ENCODE measurements at places on chromosomes 16 and 17.

DNA sequence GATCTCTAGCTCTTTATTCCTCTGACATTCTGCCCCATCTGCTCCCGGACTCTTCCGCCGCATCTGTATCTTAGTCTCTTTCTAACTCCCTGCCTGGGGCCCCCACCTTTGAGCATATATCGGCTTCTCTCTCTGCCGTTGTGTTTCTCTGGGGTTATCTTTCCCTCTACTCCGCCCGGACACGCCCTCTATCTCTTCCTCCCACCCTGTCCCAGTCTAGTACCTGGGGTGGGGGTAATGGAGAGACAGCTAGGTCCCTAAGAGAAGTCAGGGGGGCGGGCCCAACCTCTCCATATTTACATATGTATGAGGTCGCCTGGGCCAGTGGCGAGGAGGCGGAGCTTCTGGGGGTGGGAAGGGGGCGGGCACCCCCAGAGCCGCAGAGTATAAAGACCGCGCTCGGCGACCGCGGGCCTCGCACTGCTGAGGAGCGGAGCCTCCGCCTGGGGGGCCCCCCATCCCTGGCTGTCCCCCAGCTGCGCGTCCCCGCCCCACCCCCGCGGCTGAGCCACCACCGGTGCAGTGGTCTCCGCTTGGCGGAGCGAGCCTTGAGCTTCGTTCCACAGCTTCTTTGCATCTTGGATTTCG is at the start of gene ATP1B2:
TSS of gene ATP1B2 (plus strand) at position 418 of the 588 bp plus-strand sequence. CDS start 593 bp downstream, outside the sequence.
- no peak for DNase-seq

DNA sequence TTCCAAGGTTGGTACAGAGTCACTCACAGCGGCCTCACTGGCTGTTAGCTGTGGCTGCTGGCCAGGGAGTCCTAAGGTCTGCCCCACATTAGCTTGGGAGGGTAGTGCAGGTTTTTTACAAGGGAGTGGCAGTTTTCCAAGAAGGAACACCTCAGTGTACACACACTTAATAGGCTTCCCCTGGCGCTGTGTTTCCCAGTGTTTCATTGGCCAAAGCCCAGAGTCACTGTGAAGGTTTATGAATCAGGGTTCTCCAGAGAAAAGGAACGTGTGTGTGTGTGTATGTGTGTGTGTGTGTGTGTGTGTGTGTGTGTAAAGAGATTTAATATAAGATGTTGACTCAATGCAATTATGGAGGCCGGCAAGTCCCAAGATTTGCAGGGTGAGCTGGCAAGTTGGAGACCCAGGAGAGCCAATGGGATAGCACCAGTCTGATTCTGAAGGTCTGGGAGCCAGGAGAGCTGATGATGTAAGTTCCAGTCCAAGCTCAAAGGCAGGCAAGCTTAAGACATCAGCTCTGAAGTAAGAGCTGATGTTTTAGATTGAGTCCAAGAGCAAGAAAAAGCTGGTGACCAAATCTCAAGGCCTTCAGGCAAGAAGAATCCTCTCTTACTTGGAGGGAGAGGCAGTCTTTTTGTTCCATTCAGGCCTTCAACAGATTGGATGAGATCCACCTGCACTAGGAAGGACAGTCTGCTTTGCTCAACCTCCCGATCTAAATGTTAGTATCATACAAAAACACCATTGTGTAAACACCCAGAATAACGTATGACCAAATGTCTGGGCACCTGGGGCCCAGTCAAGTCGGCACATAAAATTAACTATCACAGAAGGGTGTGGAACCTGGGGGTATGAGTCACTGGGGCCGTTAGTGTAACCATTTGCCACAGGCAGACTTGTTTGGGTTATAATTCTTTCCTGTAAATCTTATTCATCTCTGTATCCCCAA is 206.8 kb downstream of the PRKCA start:
- DNase-seq = no peak

GRCh38 chr16:57489229-57489628 is 2.9 kb upstream of the DOK4 start:
- no peak for DNase-seq

- DNase-seq = peak; percentile 26
Observed at GRCh38 chr16:72905581-72905980, 142.3 kb downstream of the ZFHX3 start.

GRCh38 chr16:11328172-11329070 is 16.8 kb upstream of the RMI2 start:
- DNase-seq = peak; percentile 92

GRCh38 chr17:63426041-63426916 is 19.8 kb downstream of the CYB561 start:
- no peak for DNase-seq

GRCh38 chr17:78387977-78388941 is 9.8 kb downstream of the PGS1 start:
- DNase-seq = no peak

GRCh38 chr16:88568710-88569613 is 1.2 kb upstream of the ZC3H18 start:
- no peak for DNase-seq

DNA sequence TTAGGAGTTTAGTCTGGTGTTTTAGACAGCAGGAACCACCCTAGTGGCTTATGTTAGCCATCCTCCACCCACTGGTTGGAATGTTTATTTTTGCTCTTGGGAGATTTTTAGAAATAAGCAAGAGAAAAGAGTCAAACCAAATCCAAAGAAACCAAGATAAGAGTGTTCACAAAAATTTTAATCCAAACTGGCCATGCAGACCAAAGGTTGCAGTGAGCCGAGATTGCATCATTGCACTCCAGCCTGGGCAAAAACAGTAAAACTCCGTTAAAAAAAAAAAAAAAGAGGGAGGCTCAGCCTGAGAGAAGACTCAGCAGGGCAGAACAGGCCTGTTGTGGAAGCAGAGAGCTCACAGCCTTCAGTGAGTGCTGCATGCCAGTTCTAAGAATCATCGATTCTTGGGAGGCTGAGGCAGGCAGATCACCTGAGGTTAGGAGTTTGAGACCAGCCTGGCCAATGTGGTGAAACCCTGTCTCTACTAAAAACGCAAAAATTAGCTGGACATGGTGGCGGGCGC is 12.2 kb upstream of the C16orf54 start:
- DNase-seq = peak; percentile 32

DNA sequence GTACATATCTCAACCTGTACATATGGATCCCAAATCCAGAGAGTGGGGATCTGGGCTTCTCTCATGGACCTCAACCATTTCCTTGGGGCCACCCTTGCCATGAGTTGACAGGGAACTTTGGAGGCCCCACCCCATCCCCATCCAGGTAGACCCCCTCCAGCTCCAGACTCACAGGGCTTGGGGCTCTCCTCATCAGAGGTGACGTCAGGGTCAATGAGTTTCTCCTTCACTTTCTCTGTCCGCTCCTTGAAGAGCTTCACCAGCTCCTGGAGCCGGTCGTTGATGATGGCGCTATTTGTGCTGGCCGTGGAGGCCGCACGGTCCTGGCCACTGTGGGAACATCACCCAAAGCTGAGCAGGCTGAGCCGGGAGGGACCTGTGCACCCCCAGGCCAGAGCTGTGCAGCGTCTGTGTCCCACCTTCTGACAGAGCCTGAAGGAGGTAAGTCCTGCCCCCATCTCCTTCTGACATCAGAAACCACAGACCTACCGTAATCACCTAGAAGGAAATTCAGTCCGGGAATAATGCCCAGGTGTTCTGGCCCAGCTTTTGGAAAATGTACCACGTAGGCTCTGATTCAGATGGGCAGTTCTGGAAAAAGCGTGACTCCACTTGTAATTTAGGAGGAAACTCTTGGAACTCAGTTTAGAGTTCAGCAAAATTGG is 50.6 kb downstream of the CNGB1 start:
- no peak for DNase-seq

- no peak for DNase-seq
Observed at GRCh38 chr16:84735849-84736586, 36.2 kb downstream of the USP10 start.

DNA sequence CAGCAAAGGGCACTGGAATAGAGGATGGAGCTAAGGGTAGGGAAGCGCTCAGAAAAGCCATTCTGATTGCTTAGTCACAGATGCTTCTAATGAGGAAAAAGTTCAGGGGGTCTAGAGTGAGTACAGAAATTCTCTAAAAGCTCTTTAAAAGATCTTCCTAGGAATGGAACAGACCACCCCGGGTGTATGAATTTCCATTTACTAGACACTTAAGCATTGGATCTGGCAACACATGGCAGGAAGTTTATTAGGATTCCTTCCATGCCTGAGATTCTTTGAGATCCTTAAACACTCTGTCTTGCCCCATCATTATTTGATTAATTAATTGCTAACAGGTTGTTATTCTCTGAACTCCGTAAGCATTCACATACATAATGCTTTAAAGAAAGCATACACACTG is 8.5 kb downstream of the KRTAP9-7 start:
- no peak for DNase-seq

DNA sequence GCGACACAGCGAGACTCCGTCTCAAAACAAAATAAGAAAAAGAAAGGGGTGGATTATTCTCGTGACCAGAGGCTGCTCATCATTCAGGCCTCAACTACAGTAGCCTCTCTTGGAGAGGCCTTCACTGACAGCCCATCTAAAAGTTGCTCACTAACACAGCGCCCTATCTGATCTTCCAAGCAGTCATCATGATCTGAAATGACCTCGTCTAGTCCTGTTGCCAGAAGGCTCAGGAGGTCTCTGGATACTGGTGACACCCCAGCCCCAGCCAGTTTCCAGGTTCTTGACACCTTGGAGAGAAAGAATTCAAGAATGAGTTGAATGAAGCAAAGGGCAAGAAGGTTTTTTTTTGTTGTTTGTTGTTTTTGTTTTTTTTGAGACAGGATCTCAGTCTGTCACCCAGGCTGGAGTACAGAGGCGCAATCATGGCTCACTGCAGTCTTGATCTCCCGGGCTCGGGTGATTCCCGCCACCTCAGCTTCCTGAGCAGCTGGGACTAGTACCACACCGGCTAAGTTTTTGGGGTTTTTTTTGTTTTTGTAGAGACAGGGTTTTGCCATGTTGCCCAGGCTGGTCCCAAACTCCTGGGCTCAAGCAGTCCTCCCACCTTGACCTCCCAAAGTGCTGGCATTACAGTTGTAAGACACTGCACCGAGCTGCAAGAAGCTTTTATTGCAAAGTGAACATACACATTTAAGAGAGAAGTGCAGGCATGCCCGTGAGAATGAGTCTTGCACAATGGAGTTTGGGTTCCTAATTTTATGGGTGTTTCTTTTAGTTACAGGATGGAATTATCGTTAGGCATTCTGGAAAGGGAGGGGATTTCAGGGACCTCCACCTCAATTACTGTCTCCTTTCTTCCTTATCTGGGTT is 2.7 kb upstream of the ZC3H7A start:
- DNase-seq = no peak

DNA sequence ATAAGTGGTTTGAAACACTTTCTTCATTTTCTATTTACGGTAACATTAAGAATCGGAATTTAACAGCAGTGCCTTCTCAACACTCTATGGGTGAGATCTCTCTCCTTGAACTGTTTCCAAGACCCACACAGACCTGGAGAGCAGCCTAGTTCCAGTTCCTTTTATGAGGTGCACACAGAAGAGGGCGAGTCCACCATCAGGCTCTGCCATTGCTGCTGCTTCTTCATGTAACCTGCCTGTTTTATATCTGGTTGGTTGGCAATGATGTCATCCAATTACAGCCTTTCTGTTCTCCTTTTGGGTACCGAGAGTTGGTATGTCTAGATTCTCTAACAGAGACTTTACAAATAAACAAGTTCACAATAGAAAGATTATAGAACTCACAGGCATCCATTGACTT is 225.7 kb downstream of the UTP18 start:
- DNase-seq = no peak

GRCh38 chr17:42276609-42277341 is 584 bp upstream of the STAT5B start:
- peak; percentile 47 for DNase-seq

GRCh38 chr17:40356990-40357881 is 7.3 kb downstream of the GJD3 start:
- no peak for DNase-seq

- no peak for DNase-seq
Observed at GRCh38 chr17:81966343-81967243, 5.6 kb upstream of the NOTUM start.

- DNase-seq = no peak
Observed at GRCh38 chr17:76000016-76000754, 470 bp upstream of the CDK3 start.

- no peak for DNase-seq
Observed at GRCh38 chr17:73139296-73139695, 25.5 kb upstream of the SSTR2 start.

DNA sequence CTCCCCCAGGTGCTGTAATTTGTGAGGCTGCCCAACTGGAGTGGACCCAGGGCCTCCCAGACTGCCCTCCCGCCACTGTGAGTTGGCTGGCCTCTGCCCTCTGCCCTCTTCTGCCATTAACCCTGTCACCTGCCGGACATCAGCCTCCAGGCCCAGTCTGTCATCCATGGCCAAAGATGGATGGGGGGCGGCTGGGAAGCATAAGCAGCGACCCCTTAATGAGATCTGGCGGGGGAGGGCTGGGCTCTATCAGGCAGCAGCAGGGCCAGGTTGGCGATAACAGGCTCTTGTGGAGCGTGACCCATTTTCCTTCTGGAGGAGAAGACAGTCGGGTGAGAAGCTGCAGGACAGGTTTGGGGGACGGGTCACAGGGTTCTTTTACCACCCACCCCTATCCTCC is 25.3 kb downstream of the CDK5RAP3 start:
- DNase-seq = no peak

- no peak for DNase-seq
Observed at GRCh38 chr17:76667786-76668453, 24.4 kb upstream of the ST6GALNAC1 start.

- DNase-seq = no peak
Observed at GRCh38 chr16:58510097-58510775, 5.1 kb upstream of the SETD6 start.

- DNase-seq = no peak
Observed at GRCh38 chr17:7393613-7394451, 493 bp downstream of the PLSCR3 start.

DNA sequence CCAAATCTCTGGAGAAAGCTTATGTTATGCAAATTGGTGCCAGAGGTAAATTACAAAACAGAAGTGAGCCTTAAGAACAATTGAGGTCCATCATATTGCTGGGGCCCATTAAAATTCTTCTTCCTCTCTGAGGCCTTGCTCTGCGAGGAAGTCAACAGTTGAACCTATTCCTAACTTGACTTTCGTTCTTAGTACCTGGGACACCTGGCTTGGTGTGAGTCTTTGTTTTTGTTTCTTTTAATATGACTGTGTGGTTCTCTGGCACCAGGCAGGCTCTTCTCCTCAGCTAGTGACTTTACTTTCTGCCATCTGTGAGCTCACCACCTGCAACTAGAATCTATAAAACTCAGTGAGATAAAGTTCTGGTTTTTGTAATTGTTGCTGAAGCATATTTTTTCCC is 120.4 kb downstream of the CBLN1 start:
- no peak for DNase-seq

DNA sequence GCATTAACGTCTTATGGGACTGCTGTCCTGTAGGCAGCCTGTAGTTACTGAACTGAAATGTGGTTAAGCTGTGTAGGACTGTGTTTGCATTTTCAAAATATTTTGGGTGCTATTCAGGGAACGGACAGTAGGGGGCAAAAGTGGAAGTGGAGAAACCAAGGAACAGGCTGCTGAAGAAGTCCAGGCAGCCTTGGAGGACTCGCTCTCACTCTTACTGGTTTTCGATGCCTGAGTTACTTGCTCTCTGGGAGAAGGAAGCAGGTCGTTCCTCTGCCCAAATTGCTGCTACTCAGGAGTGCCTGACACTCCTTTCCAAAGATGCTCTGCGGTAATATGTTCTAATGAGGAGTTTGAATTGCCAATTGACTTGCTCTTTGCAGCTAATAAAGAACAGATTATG is 64.5 kb upstream of the RBFOX1 start:
- DNase-seq = no peak

All from non-pigmented ciliary epithelial cell (primary cell).